ENCODE measurements at places on chromosomes 7 and 10.

- no peak for DNase-seq
Observed at GRCh38 chr10:121324678-121325213, 273.5 kb downstream of the FGFR2 start.

- no peak for DNase-seq
Observed at GRCh38 chr7:66344166-66344565, 139.0 kb downstream of the TPST1 start.

- no peak for DNase-seq
Observed at GRCh38 chr7:17626235-17626634, 314.1 kb downstream of the SNX13 start.

- no peak for DNase-seq
Observed at GRCh38 chr7:94972296-94972695, 64.9 kb downstream of the PPP1R9A start.

- DNase-seq, result no peak
Observed at GRCh38 chr7:99380823-99381663, 6.5 kb downstream of the ARPC1B start.

- DNase-seq, result no peak
Observed at GRCh38 chr7:155761162-155761561, 51.1 kb downstream of the SHH start.

- DNase-seq, result peak; percentile 57
Observed at GRCh38 chr7:151012031-151012692, 12.1 kb downstream of the ATG9B start.

DNA sequence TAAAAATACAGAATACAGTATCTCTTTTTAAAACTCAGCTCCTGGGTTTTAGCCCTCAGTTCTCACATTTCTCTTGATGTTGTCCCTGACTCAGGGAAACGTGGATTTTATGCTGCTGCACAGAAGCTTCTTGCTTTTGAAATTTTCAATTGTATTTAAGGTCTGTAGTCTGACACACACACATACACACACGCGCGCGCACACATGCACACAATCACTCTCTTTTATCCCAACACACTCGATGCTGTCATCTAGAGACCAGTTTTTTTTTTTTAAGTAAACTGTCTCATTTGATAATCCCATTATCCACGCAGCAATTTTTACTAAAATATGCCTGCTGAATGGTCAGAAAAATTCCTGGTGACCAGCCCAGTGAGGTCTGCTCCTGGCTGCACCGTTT lies 108.6 kb downstream of the KMT2E start:
- no peak for DNase-seq

DNA sequence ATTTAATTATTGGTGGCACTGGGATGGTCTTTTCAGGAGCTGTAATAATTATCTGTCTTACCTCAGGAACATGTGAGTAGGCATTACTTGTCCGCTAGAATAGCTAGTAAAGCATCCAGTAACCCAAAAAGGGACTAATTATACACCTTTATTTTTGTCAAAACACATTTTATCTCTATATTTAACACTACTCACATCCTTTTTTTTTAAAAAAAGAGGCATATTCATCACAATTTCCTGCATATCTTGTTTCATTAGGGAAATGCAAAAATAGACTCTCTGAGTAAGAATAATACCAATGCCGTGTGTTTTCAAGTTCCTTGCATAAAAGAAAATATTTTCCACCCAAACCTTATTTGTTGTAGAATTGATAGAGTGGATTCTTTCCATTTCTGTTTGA lies 99.5 kb downstream of the VTI1A start:
- no peak for DNase-seq

- no peak for DNase-seq
Observed at GRCh38 chr10:121179006-121179405, 327.8 kb downstream of the WDR11 start.

- DNase-seq, result no peak
Observed at GRCh38 chr7:100623951-100624824, 11.8 kb downstream of the MOSPD3 start.

DNA sequence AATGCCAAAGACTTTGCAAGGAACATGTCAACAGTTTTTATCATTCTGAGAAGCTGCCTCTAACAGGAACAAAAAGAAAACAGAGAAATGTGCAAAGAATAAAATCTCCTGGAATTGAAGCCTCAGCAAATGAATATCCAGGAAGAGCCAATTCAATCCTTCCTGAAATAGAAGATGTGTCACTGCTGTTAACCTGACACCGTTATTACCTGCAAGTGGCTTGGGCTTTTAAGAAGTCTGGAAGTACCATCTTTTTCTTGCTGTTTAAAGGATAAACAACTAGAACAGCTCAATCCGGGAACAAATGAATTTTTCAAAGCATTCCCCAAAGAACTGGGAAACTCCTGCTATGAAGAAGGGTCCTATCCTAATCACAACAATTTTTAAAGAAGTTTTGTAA lies 434.8 kb downstream of the KCNMA1 start:
- DNase-seq, result no peak

- DNase-seq, result no peak
Observed at GRCh38 chr10:102523250-102524029, 19.7 kb downstream of the SUFU start.

GRCh38 chr7:79912213-79912633 lies 222.4 kb upstream of the GNAI1 start:
- DNase-seq, result no peak

- no peak for DNase-seq
Observed at GRCh38 chr7:30912986-30913811, 1.5 kb downstream of the AQP1 start.
